CD4-positive, alpha-beta T cell treated with Interferon alpha-2 for 1 hour (primary cell): ENCODE measurements at places on chromosomes 7 and 10.

DNA sequence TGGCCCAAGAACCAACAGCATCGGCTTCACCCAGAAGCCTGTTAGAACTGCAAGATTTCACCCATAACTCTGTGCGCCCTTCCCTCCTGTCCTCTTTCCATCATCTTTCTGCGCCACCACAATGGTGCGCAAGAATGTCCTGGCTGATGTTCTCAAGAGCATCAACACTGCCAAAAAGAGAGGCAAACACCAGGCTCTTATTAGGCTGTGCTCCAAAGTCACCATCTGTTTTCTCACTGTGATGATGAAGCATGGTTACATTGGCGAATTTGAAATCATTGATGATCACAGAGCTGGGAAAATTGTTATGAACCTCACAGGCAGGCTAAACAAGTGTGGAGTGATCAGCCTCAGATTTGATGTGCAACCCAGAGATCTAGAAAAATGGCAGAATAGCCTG, 115.2 kb upstream of the FGFR2 start:
- no peak for DNase-seq

DNA sequence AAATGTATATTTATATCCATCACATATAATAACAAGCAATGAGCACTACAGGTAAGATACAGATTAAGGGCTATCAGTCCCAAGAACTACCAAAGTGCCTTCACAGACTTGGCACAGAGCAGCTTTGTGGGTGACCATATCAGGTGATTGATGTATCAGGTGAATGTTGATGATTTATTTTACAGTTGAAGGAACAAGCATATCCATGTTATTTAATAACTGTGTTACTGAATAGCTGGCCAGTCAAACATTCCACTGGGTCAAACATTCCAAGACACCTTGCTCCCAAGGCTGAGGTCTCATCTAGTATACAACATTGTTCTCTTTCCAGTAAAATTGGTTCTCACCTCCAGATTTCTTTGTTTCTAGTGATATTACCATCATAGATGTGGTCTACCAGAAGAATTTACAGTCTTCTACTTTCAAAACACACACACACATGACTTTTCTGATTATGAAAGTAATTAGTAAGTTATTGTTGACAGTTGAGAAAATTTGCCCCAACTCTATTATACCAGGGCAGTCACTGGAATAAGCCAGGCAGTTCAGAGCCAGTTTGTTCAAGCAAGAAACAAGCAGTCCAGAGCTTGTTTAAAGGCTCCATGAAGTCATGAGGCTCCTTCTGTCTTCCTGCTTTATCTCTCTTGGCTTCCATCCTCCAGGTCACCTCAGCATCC, 68.2 kb downstream of the ELAPOR2 start:
- no peak for DNase-seq

- no peak for DNase-seq
These were observed 86.4 kb downstream of the CDK6 start for GRCh38 chr7:92749832-92750446.

GRCh38 chr7:20327055-20327454, 3.6 kb upstream of the ITGB8 start:
- no peak for DNase-seq

- DNase-seq, result no peak
These were observed 69.3 kb upstream of the EEPD1 start for GRCh38 chr7:36083626-36084380.

- DNase-seq, result no peak
These were observed 51.4 kb downstream of the RHOBTB1 start for GRCh38 chr10:60892571-60892970.

DNA sequence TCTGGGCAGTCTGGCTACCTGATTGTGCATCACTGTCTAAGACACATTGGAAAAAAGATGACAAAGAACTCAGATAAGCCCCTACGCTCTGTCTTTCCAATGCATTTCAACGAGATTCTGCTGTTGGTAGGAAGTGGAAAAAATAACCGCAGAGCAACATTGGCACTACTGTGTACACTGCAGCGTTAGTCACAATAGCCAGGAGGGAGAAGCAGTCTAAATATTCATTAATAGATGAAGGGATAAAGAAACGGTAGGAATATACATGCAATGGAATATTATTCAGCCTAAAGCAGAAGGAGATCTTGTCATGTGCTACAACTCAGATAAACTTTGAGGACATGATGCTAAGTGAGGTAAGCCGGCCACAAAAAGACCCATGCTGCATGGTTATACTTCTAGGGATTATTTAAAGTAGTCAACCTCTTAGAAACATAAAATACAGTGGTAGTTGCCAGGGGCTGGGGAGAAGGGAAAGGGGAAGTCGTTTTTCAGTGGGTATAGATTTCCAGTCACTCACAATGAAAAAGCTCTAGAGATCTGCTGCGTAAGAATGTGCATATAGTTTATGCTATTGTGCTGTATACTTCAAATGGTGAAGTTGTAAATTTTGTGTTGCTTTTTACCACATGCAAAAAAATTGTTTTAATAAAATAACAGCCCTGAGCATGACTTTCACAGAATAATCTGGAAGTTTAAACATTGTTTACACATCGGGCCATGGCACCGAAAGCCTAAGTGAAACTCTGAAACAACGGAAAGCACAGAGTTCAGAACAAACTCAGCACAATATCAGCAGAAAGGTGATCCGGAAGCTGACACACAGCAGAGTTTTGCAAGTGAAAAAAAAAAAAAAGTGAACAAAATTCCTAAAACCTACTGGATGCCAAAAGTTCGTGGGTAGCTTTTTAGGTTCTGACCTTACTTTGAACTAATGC, 40.1 kb downstream of the ELMO1 start:
- no peak for DNase-seq
